ENCODE measurements at places on chromosomes 6 and 20. TPM values are rescaled to one million over a fixed set of nuclear protein-coding genes. Genes with fewer than 3 reads are reported as not detected.

TMEM181 gene
- total RNA-seq = 17.6 TPM

DNA sequence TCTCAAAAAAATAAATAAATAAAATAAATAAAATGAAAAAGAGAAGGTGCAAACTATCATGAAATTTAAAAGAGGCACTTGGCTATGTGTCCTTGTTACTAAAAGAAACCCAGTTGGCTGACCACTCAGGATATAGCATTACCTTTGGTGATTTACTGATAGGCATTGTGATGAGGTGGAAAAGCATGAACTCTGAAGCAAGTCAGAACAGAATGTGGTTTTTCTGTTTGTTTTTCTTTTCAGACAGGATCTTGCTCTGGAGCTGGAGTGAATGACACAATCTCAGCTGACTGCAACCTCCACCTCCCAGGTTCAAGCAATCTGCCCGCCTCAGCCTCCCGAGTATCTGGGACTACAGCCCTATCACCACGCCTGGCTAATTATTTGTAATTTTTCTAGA is 31.9 kb downstream of the ZNF184 start:
- no peaks in the 10 kb centered on the region for H3K27me3 ChIP-seq
- no peak overlapping the region for H3K4me3 ChIP-seq
- H3K27ac ChIP-seq = no peak overlapping the region
- DNase-seq = no peak
- H3K36me3 ChIP-seq = peaks cover 6% of the 10 kb centered on the region
- H3K4me1 ChIP-seq = no peaks in the 10 kb centered on the region

DNA sequence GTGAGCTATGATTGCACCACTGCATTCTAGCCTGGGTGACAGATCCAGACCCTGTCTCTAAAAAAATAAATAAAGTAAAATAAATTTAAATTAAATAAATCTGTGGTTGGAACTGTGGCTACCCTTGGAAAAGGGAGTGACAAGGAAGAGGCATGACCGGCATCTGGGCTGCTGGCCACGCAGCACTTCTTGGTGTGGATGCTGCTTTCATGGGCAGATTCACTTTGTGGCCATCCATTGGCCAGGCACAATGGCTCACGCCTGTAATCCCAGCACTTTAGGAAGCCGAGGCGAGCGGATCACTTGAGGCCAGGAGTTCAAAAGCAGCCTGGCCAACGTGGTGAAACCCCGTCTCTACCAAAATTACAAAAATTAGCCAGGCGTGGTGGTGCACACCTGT is 16.1 kb downstream of the EBF4 start:
- H3K36me3 ChIP-seq = no peaks in the 10 kb centered on the region
- H3K27me3 ChIP-seq = no peaks in the 10 kb centered on the region
- DNase-seq = no peak

TPBG gene
- 0.35 TPM for total RNA-seq

CHRNA4 gene
- total RNA-seq = not detected

SLC2A10 gene
- not detected for total RNA-seq

ATP6V1G2 gene
- total RNA-seq = 3.7 TPM

GRCh38 chr6:153032255-153032882 is 29.9 kb upstream of the MTRF1L start:
- DNase-seq = no peak
- H3K4me3 ChIP-seq = no peak overlapping the region
- H3K27ac ChIP-seq = no peak overlapping the region
- H3K27me3 ChIP-seq = peaks cover 27% of the 10 kb centered on the region
- no peaks in the 10 kb centered on the region for H3K4me1 ChIP-seq
- no peaks in the 10 kb centered on the region for H3K36me3 ChIP-seq

DNA sequence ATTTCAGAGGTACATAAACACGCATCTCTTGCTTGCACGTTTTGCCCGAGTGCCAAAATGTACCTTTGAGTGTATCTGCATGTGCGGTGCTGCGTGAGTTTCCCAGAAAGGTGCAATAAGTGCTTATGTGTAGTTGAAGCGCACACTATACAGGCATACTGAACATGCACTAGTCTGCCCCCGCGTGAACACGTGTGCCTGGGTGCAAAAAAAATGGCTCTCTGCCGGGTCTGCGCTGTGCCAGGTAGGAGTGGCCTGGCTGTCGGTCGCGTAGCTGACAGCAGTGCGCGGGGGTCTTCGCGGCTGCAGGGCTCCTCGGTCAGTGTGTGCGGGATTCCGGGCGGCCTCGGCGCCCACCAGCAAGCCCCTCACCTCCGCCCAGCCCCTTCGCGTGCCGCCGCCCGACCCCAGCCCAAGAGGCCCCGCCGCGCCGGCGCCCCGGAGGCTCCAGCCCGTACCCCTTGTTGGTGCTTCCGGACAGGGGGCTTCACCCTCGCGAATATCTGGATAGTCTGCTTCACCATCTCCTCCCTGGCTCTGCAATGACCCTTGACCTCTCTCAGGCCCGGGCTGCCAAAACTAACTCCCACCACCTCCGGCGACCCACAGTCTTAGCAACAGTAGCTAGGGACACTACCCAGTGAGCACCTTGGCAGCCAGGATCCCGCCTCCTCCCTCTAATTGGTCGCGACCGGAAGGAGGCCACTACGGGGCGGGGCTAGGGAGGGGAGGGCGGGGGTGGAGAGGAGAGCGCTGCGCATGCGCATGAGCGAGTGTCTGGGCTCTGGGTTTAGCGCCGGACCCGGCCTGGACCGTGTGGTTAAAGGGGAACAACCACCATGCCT is at the start of gene KIF6:
Gene KIF6 (minus strand): TSS at position 622 of the 845 bp plus-strand sequence. CDS start 98 bp downstream, at position 524.
- peak within 1 kb of the TSS; percentile 90 for H3K4me3 ChIP-seq
- H3K27ac ChIP-seq = peak within 1 kb of the TSS; percentile 72
- H3K36me3 ChIP-seq = no peaks in the 10 kb centered on the region
- peak; percentile 89 for DNase-seq
- peaks cover 8% of the 10 kb centered on the region for H3K27me3 ChIP-seq

Measured in activated CD4-positive, alpha-beta T cell treated with anti-CD3 and anti-CD28 coated beads, Interleukin-2, amount 10 ng/mL, durations not matched to agents 7 days and 5 days (primary cell).